ENCODE measurements at places on chromosomes 16 and 17. TPM values are rescaled to one million over a fixed set of nuclear protein-coding genes. Genes with fewer than 3 reads are reported as not detected.
A peak's percentile ranks its signal among the peaks of the same experiment; 100 is the strongest.

The CCDC144A gene
- 1.8 TPM for total RNA-seq

GRCh38 chr17:58319173-58320162 lies 9.1 kb downstream of the TSPOAP1 start:
- DNase-seq, result no peak

GRCh38 chr17:34680151-34680550 lies 100.8 kb downstream of the TMEM132E start:
- no peak for DNase-seq

- no peak for DNase-seq
Measured at GRCh38 chr17:3534881-3535252, 22.7 kb downstream of the TRPV3 start.

- peak; percentile 38 for DNase-seq
Measured at GRCh38 chr16:11743308-11744074, 834 bp upstream of the TXNDC11 start.

DNA sequence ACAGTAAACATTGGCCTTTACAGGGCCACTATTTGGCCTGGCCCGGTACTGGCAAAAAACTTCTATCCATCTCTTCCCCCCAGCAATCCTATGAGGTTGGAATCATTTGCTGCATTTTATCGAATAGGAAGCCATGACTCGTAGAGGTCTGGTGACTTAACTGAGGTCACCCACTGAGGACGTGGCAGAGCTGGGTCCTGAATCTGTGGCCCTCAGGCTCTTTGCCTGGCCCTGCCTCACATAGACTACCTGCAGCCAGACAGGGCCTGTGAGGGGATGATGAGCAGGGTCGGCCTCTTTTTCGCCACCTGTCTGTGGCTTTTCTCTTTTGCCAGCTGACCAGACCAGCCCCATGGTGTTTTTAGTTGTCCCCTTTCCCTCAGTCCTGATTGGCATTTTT lies 1.9 kb downstream of the PPP4C start:
- DNase-seq, result no peak
